Hematopoietic multipotent progenitor cell treated with erythropoietin and hydrocortisone succinate and interleukin-3 and kit ligand, for 6 days (in vitro differentiated cells): ENCODE measurements at places on chromosomes 3 and 15.

- DNase-seq: no peak
These were observed 54.9 kb upstream of the LRTM1 start for GRCh38 chr3:54982807-54983206.

GRCh38 chr3:172591876-172592771 lies 68.9 kb upstream of the TNFSF10 start:
- DNase-seq: peak; percentile 71

- no peak for DNase-seq
These were observed 33.4 kb upstream of the RAB6B start for GRCh38 chr3:133928903-133929607.

GRCh38 chr15:78272776-78273175 lies 8.4 kb downstream of the DNAJA4 start:
- DNase-seq: no peak

DNA sequence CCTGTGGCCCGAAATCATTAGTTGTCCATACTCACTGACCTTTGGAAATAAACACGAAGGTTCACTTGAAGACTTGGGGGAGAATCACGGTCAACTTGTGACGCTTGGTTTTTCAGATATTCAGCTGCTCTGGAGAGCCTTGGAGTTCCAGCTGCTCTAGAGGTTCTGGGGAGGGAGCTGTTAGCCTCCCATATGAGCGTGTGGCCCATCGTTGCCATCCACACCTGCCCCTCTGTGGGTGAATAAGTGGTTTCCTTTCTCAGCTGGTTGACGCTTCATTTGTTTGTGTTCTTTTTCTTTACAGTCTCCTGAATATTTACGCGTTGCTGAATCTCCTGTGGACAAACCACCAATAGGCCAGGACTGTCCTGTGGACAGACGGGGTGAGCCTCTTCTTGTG lies 35.6 kb downstream of the APBA2 start:
- DNase-seq: no peak

GRCh38 chr3:138227650-138228049 lies 40.5 kb downstream of the ARMC8 start:
- no peak for DNase-seq

DNA sequence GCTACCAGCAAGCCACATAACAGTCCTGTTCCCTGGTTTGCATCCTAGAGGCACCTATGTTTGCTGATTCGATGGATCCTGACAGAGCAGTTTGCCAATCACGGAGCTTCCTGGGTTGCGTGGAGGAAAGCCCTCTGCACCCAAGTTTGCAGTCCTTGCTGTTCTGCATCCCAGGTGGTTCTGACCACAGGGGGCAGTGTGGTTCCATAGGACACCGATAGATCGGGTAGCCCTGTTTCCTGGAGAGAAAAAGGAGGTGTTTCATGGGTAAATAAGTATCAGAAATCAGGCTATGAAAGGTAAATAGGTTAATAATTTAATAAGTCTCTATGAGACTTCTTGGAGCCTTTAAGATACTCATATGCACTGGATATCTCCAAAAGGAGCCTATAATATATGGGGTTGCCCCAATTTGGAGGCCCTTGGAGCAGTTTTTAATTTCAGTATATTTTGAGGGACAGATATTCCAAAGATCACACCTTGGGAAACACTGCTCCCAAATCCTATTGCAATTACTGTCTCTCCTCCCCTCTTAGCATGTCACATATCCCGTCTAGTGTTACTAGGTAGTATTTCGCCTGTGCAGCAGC lies 194.6 kb upstream of the TPM1 start:
- peak; percentile 74 for DNase-seq

GRCh38 chr15:75167588-75168350 lies 33.9 kb upstream of the C15orf39 start:
- DNase-seq: peak; percentile 93
